ENCODE measurements at places on chromosomes 2 and 18.

DNA sequence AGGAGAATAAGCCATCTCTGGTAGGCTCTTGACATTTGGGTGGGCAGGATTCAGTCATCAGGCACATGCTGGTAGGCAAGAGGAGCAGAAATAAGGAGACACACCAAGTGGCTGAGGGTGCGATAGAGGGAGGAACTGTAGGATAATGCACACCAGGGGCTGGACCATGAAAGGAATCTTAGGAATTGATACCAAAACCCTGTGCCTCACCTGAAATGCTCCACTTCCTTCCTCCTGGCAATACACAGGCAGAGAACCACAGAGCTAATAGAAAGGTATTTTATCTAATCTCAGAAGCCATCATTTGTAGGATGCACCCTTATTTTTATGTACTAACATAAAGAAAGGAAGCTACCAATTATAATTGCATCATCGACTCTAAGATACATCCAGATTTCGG, 4.4 kb upstream of the CYP1B1 start:
- no peak for DNase-seq

GRCh38 chr2:100228415-100228814, 86.0 kb upstream of the AFF3 start:
- no peak for DNase-seq

DNA sequence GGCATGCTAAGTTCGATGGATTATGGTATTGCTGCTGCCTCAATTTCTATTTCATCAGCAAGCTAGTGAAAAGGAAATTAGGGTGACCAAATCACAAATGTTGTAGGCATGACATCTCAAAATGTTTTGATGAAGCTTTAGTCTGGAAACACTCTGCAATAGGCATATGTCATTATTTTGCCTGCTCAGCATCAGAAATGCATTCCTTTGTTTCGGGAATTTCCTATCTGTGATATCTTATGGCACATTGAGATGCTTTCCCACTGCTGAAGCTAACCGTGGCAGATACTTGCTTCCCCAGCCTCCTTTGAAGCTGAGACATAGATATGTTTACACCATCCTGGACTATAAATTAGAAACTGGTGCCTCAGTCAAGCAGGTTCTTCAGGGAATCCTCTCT, 119.7 kb downstream of the CDC42EP3 start:
- DNase-seq: no peak

DNA sequence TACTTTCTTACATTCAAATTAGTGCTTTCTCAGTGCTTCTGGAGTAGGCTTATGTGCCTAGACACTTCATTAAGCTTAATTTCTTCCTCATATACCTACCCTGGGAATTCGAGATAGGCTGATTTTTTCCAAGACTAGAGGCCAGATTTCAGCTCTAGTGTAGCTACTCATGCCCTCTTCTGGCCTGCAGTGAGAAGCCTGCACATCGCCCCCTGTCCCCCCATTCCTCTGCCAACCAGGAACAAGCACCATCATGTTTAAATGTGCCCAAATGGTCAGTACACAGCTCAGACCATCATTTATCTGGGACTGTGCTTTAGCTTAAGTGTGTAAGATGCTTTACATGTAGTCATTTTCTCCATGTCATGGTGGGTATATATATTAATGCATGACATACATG, 1218.8 kb upstream of the LRRTM1 start:
- no peak for DNase-seq

DNA sequence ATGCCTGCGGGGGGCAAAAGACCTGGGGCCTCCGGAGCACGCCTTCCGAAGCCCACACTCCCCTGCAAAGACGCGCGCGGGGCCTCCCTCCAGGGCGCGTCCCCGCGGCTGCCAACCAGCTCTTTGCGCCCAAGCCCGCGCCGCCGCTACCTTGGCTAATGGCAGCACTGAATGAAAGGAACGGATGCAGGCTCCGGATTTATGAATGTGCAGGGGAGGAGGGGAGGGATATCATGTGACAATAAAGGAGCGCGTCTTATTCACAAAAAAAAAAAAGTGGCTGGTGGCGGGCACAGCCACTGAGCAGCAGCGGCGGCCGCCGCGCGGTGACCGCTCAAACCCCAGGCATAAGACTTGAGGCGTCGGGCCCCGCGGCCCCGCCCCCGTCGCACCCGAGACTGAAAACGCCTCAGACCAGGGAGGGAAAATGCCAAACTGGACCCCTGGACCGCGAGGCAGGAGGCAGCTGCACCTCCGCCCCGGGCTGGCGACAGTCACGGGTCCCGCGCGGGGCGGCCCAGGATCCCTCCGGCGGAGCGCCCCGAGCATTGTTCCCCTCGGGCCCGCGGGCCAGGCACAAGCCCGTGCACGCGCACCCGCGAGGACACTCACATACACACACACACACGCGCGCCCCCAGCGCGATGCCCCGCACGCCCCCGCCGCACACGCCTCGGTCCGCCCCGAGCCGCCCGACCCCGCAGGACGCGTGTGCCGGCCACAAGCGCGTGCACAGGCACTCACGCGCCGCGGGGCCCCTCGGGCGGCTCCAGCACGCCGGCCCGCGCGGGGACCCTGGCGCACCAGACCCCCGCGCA, 1.6 kb downstream of the SPRED2 start:
- peak; percentile 34 for DNase-seq

DNA sequence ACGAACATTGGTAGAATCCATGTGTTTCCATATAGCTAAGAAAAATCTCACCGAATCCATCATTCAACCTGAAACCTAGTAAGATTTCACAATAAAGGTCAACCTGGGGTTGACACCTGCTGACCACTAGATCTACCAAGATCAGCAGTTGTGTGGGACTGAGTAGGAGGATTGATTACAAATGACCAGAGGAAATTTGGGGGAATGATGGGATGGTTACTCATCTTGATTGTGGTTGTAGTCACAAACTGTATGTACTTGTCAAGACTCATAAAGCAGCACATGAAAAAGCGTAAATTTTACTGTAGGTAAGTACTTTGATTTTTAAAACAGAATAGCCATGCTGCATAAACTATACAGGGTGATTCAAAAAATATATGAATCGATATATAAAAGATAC, 14.7 kb downstream of the DAPL1 start:
- DNase-seq: no peak

GRCh38 chr2:175039031-175039430, 33.9 kb upstream of the CHN1 start:
- DNase-seq: no peak

DNA sequence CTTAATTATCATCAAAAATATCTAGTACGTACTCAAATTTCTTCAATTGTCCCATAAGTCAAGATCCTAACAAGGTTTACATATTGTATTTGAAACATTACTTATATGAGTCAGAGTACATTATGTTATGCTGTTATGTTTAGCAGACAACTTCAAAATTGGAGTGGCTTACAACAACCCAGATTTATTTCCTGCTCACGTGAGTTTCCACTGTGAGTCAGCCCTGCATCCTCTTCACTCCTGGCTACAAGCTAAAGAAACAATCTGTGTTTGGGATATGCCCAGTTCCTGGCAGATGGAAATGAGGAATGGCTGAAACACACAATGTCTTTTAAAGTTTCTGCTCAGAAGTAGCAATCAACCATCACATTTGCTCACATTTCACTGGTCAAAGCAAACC, 31.5 kb upstream of the TANC1 start:
- DNase-seq: peak; percentile 22

- no peak for DNase-seq
These were observed 435.1 kb upstream of the CDH20 start for GRCh38 chr18:60898111-60898510.

DNA sequence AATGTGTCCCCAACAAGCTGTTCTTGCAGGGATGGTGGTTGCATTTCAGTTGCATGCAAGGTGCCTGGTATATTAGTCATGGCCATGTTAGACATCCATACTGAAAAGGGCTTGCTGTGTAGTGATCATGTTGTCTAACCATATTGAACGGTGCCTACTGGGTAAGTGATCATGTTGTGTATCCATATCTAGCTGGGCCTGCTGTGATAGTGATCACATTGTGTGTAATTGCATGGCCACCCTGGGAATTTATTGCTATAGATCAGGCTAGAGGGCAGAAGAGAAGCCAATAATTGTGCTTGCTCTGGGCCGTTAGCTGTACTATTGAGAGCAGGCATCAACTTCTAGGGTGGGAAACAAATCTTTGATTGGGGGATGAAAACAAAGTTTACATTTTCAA, 9.8 kb upstream of the EPC2 start:
- DNase-seq: no peak

- no peak for DNase-seq
These were observed 153.0 kb upstream of the ITGA4 start for GRCh38 chr2:181304011-181304844.

GRCh38 chr2:20481798-20482405, 35.0 kb downstream of the RHOB start:
- no peak for DNase-seq

- DNase-seq: peak; percentile 5
These were observed 323.9 kb upstream of the RND3 start for GRCh38 chr2:150811259-150811855.

DNA sequence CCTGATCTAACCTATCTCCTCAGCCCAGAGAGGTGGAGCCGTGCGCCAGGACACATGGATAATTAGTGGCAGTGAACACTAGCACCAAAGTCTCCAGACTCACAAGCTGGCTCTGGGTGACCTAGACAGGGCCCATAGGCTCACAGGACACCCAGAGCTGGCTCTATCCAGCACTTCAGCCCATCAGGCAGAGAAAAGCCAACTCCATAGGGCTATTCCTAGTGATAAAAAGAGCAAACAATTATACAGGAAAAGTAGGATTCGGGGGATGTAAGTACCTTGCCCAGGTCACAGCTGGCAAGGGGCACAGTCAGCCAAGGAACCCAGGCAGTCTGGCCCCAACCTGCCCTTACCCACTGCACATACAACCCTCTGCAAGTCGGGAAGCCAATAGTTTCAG, 178.6 kb downstream of the TNS1 start:
- no peak for DNase-seq

GRCh38 chr2:62221141-62221540, 25.2 kb downstream of the B3GNT2 start:
- no peak for DNase-seq

- no peak for DNase-seq
These were observed 58.7 kb upstream of the RMDN2 start for GRCh38 chr2:37866171-37866934.

DNA sequence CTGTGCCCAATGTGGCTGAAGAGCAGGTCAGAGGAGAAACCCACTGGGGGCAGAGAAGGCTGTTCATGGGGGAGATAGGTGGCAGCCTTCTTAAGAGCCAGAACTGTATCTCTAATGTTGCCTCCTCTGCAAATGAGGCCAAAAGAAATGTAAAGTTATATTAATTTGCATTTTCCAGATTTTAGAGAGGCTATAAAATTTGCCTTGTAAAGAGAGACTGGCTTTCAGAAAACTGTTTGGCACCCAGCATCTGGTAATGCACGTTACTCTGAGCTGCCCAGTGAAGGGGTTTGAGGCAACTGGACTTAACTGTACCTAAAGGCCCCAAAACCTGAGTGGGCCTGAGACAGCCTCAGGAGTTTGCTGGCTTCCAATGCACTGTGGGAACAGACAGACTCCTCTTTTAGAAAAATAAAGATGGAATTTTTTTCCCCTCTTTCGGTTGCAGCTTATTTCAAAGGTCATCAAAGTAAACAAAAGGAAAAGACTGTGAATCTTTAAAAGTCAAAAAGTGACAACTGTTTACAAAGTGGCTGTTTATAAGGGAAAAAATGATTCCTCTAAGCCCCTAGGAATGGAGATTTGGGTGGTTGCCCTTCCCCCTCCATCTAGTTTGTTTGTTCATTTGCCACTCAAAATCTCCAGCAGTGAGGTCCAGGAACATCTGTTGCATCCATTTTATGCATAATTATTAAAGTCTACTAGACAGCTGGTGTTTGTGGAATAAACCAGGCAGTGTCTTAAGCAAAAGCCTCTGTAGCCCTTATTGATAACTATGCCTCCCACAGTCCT, 132.2 kb upstream of the ZFP36L2 start:
- no peak for DNase-seq
